Nucleus accumbens (tissue), 56 donors: ENCODE measurements at places on chromosomes 11 and 22.
A peak's percentile ranks its signal among the peaks of the same experiment; 100 is the strongest.

- no peak for DNase-seq
Measured at GRCh38 chr11:10418259-10418949, 36.7 kb upstream of the AMPD3 start.

GRCh38 chr11:70528046-70528793, 129.9 kb downstream of the CTTN start:
- no peak for DNase-seq

DNA sequence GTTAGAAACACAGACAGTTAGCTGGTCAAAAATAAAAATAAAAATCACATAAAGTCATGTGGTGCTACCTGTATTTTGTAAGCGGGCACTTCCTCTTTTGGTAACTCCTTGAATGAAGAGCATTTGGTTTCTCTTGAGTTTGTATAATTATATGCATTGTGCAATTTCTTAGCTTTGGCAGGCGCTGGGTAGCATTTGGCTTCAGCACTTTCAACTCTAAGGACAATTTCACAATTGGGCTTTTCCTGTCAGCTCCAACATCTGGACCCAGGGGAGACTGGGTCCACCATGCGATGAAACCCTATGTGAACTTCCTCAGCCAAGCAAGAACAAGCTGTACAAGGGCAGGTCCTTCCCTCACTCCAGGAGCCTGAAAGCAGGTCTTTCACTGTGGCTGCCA, 169.1 kb downstream of the RRAS2 start:
- DNase-seq = no peak

- no peak for DNase-seq
Measured at GRCh38 chr11:5550440-5551095, 2.2 kb upstream of the OR52H1 start.

DNA sequence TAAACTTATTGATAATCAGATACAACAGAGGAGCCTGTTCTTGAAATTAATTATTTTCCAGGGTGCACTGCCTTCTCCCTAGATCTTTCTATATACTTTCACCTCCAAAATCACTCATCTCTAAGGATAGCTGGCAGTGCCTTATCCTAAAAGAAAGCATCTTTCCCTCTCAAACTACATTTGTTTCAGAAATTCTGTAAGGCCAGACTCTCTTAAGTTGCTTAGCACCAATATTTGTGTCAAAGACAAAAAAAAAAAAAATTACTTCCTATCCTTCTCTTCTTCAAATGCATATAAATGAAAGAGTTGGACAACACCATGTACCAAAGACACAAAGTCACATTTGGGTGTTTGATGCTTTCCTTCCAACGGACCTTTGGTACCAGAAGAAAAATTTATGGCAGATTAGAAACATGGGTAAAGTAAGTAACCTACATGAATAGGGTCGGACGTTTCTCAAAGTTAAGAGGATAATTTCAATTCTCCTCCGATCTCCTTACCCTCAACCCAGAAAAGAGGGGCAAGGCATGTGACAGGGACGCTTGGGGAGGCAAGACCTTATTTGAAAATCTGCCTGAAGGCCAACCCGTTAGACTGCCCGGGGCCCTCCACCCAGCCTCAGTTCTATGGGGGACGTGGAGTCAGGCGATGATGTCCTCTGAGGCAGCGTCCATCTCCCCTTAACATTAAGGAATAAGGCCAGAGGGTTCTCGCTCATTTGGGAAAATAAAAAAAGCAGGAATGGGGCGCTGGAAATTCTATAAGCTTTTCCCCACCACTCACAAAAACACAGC, 66.3 kb downstream of the ETS1 start:
- no peak for DNase-seq

DNA sequence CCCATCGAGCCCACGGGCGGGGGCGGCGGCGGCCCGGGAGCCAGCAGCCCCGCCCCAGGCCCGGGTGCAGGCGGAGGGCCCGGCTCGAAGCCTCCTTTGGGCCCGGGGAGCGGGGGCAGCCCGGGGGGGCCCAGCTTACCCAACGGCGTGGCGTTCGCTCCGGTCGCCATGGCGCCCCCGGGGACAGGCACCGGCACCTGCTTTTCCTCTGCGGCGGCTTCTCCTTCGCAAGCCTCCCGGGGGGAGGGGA, 194 bp downstream of the SF1 start:
- no peak for DNase-seq

- DNase-seq = peak; percentile 12
Measured at GRCh38 chr11:18802381-18803257, 11.0 kb upstream of the PTPN5 start.

DNA sequence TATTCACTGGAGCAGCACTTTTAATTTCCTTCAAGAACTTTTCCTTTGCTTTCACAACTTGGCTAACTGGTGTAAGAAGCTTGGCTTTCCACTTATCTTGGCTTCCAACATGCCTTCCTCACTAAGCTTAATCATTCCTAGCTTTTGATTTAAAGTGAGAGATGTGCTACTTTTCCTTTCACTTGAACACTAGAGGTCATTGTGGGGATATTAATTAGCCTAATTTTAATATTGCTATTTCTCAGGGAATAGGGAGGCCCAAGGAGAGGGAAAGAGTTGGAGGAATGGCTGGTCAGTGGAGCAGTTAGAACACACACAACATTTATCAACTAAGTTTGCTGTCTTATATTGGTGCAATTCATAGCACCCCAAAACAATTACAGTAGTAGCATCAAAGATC, 24.6 kb upstream of the CCDC90B start:
- DNase-seq = no peak
